ENCODE measurements at places on chromosomes 4 and X.

DNA sequence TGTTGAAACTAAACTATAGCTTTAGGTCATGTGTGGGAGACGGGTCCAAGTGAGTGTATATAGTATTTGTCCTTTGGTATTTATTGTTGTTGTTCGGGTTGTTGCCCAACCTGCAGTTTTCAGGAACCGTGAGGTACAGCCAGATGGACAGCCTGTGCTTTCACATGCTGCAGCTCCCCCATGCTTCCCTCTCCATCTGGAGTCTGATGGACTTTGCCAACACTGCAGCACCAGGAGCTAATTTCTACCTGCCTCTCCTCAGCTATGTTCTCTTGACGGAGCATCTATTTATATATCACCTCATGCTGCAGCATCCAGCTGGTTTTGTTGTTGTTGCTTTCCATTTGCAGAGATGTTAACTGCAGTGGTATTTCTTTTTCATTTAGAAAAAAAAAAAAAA lies 80.1 kb downstream of the TLL1 start:
- no peak for DNase-seq

GRCh38 chr4:78610546-78611214 lies 59.1 kb downstream of the ANXA3 start:
- DNase-seq, result no peak

DNA sequence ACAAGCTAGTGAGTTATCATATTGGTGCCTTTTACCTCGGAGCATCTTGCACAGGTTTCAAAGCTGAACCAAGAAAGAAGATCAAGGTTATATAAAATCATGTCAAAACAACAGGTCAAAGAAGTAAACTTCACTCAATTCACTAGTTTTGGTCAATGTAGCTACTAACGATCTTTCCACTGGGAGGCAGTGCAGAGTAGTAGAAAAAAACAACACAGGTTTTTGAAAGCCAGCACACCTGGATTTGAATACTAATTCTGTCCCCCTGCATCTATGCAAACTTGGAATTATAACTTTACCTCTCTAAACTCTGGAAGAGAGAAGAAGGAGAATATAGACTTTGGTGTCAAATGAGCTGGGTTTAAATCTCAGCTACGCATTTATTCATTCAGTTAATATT lies 266.1 kb downstream of the GRIA3 start:
- no peak for DNase-seq

DNA sequence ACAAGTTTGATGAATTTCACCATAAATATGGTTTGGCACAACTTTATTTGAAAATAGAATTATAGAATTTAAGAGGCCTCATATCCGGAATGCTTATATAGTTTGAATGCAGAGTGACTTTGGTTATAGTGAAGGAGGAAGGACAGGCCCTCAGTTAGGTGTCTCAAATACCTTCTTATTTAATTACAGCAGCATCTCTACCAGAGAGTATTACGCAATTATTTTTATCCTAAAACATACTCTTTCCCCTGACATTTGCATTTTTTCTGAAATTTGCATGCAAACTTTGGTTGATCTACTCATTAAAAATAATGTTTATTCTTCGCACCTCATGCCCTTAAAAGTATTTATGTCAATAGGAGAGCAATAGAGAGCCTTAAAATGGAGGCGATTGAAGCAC lies 305.4 kb downstream of the PACRGL start:
- DNase-seq, result no peak

DNA sequence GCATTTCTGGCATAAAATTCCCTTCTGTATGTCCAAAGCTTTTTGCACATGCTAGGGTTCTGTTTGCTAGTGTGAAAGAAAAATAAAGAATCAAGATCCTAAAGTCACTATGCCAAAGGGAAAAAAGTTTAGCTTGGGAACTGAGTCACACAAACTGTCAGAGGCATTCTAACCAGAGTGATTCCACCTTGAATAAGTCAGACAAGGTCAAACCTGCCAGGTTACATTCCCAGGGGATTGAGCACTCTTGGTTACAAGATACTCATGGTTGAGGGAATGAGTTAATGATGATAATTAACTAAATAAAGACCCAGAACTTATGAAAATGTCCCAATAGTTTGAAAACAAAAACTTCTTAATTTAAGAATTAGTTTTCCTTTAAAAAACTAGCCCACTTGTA lies 13.7 kb upstream of the UGT2B17 start:
- DNase-seq, result no peak

GRCh38 chrX:47458528-47458927 lies 24.5 kb downstream of the ZNF41 start:
- no peak for DNase-seq

- DNase-seq, result no peak
These were observed 191.9 kb upstream of the CXCL13 start for GRCh38 chr4:77413766-77414165.

DNA sequence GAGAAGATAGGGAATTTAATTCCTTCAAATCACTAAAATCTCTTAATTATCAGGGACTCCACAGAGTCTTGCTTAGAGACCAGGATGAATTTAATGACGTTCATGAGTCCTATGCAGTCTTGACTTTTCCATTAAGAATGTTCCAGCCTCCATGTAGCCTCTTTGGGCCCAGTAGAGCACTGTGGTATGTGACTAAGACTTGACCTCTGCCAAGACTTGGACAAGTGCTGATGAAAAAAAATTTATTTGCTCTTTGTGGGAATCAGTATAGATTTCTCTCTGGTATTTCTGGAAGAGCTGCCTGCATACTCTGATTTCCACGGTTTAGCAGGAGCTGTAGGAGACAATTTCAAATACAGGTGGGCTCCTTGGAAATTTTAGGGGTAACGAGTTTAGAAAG lies 40.6 kb downstream of the CHRDL1 start:
- DNase-seq, result no peak

DNA sequence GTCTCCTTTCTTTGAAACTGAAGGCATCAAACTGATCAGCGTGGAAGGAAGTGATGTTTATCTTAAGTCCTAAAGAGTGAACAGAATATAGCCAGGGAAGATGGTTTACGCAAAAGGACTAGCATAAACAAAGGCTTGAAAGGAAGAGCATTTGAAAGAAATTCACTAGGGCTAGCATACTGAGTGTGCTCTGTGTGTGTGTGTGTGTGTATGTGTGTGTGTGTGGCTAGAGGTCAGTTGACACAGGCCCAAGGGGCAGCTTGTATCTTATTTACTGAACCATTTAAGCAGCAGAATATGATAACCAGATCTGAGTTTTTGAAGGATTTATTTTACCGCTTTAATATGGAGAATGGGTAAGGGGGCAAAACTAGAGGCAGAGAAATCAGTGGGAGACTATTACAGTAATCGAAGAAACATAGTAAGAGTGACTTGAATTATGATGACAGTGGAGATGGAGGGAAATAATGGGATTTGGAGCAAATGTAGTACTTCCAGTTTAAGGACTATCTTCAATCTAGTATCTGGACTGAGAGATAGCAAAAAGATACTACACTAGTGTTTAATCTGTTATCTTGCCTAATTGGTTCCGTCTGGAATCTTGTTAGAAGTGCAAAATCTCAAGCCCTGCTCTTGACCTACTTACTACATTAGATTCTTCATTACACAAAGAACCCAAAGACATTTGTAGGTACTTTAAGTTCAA lies 36.9 kb downstream of the CEP44 start:
- DNase-seq, result no peak

DNA sequence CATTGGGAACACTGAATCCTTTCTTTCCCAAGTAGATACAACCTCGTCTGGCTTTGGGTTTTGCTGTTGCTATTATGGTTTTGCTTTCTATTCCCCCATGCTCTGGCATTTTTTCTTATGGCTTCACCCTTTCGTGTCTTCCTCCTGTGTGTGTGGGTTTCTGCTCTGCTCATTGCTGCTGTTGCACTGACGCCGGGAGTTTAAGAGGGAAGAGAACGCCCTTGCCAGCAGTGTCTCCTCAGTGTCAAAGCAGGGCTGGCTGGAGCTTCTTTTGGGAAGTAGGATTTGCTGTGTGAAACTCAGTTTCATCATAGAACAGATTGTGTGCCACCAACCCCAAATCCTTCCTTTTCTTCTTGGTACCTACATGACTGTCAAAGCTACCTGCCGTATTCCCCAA lies 63.7 kb downstream of the CLDN22 start:
- DNase-seq, result no peak

DNA sequence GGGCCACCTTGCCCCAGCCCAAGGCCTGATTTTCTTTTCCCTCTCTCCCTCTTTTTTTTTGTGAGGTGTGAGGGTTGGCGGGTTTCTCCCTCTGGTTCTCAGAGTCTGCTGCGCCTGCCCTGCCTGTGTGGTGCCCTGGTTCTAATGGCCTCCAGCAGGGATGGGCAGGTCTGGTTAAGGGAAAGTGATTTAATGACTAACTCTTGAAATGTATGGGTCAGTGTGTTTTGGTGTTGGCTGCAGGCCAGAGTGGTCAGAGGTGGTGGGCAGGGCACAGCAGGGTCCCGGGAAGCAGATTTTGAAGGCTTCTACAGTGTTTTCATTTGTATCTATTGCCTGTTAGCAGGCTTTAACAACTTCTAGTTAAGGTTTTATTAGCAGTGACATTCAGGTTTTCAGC lies 39.0 kb downstream of the JADE1 start:
- no peak for DNase-seq

GRCh38 chr4:101018836-101019235 lies 328.5 kb downstream of the PPP3CA start:
- no peak for DNase-seq
